AG10803 (cell line): ENCODE measurements at places on chromosomes 3 and 15.

GRCh38 chr15:47675735-47676134 is 41.6 kb upstream of the SEMA6D start:
- DNase-seq = no peak

DNA sequence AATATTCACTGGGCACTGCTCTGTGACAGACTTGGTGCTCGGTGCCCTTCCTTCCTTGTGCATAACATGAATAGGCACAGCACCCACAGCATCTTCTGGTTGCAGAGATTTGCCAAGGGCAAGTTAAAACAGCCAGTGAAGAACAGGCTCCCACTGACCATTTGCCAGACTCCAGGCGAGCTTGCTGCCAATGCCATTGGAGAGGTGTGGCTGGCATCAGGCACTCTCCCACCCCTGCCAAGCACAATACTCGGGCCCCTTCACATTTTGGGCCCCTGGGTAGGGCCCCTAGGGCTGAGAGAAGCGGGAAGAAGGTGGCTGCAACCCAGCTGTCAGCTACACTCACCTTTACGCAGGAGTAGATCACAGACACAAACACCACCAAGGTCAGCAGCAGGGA is 112.1 kb downstream of the SEC22A start:
- DNase-seq = no peak

DNA sequence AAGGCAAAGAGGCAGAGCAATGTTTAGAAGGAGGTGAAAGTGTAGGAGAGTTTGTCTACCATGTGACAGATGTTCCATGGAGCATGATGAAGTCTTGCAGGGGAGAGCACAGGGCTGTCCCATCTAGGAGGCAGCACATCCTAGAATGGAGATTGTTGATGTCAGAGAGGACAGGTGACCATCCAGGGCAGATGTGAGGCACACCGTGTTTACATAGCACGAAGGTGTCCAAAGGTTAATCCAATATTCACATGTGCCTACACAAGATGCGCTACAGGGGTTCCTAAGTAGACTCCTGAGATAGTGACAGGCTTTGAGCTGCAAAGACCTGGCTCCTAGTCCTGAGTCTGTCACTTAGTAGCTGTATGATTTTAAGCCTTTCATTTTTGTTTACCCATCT is 219.3 kb upstream of the SLCO3A1 start:
- DNase-seq = no peak

DNA sequence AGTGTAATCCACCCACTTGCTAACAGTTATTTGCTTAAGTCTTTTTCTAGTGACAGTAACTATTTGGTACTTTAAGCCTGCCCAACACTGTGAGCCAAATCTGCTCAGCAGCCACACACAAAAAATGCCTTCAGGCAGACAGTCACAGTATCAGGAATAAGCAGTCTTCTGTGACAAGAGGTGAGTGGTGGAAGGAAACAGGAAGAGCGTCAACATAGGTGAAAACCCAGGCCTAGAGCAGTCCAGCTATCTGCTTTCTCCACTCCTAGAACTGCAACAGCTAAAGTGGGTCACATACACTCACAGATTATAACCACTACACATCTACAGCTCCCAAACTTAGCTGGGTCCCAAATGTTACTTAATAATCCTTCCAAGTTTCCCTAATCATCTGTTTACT is 213.7 kb downstream of the ZBTB20 start:
- DNase-seq = no peak

DNA sequence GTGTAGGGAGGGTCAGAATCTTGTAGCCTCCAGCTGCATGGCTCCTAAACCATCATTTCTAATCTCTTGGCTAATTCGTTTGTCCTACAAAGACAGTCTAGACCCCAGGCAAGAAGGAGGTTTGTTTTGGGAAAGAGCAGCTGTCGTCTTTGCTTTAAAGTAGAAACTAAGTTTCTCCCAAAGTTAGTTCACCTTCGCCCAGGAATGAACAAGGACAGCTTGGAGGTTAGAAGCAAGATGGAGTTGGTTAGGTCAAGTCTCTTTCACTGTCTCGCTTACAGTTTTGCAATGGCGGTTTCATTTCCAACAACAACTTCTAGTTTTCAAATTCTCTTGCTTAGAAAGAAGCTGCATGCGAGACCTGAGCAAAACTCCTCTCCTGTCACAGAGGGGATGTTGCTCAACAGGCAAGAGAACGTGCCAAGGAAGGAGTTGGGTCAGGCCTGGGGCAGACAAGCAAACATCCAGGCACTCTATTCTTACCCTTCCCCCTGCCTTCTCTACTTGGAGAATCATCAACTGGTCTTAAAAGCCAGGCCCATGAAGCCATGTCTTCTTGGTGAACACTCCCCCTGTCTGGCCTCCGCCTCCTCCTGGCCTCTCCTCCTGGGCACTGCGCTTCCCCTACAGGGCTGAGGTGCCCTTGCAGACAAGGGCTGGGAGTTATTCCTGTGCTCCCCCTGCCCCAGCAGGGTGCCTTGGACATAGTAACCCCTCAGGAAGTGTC is 57.6 kb downstream of the TMEM44 start:
- peak; percentile 94 for DNase-seq

GRCh38 chr3:71201939-71202338 is 381.6 kb downstream of the FOXP1 start:
- DNase-seq = peak; percentile 74

- no peak for DNase-seq
Measured at GRCh38 chr15:84819291-84819768, 2.2 kb downstream of the ALPK3 start.

DNA sequence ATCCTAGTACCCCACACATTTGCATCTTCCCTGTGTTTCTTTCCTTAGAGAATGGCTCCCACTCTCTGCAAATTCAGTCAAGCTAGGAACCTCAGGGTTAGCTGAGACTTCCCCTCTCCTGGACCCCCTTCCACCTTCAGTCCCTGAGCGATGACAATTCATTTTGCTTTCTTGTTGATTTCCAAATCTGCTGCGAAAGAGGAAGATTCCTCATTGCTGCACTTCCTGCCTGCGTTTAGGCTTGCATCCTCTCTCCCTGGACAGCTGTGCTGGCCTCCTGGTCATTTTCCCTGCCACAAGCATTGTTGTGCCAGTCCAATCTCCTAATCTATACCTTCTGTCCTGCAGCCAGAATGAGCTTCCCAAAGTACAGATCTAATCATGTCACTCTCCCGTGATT is 12.3 kb upstream of the DGKG start:
- no peak for DNase-seq

DNA sequence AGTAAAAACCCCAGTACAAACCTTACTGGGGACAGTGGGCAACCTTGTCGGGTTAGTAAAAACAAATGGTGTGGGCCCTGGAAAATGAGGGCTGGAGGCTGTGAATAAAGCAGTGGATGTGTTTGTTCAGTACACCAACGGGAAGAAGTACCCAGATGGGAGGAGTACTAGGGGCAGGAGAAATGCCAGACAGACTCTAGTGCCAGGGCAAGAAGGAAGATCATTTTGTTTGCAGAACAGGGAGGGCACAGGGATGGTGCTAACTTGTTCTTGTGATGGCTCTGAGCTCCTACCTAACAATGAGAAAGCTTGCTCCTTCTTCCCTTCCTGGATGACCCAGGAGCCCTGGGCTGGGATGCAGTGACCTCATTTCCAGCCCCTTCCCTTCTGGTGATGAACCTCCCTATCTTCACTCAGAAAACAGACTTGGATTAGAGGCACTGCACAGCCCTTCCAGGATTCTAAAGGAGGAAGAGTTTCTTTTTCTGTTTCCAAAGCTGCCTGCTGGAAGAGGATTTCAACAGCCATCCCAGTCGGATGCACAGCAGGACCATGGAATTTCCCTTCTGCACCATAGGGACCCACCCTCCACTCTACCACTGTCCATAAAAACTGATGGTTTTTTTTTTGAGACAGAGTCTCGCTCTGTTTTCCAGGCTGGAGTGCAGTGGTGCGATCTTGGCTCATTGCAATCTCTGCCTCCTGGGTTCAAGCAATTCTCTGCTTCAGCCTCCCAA is 6.1 kb downstream of the RASSF1 start:
- DNase-seq = no peak

DNA sequence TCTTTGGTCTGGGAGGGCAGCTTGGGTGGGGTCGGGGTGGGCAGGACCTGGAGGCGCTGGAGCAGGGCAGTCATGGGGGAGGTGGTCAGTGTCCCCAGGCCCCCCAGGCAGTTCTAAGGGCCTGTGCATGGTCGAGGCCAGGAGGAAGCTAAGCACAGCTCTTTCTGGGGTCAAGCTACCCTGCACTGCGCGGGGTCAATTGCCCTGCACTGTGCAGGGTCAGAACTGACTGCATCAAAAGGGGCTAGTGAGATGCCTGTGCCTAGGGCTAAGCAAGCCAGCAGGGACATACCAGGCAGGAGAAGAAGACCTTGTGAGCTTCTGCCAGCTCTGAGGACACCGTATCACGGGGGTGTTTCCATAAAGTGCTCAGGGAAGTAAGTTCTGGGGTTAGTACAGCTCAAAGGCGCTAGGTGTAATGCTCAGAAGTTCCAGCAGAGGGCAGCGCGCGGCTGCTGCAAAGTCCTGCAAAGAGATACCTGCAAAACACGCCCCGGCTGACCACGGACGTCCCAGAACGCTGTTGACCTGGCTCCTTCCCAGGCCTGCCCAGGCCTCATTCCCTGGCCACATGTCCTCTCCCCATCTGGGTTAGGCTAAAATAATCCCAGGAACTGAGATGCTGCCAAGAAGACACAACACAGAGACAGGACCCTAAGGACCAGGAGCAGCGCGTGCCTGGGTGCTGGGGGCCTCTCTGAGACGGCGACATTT is 18.8 kb upstream of the IQSEC1 start:
- DNase-seq = peak; percentile 61

GRCh38 chr15:40286061-40286532 is 3.2 kb upstream of the ANKRD63 start:
- DNase-seq = no peak

- DNase-seq = no peak
Measured at GRCh38 chr3:29426302-29427226, 145.7 kb downstream of the RBMS3 start.

GRCh38 chr15:38374029-38374428 is 79.9 kb upstream of the FAM98B start:
- no peak for DNase-seq

DNA sequence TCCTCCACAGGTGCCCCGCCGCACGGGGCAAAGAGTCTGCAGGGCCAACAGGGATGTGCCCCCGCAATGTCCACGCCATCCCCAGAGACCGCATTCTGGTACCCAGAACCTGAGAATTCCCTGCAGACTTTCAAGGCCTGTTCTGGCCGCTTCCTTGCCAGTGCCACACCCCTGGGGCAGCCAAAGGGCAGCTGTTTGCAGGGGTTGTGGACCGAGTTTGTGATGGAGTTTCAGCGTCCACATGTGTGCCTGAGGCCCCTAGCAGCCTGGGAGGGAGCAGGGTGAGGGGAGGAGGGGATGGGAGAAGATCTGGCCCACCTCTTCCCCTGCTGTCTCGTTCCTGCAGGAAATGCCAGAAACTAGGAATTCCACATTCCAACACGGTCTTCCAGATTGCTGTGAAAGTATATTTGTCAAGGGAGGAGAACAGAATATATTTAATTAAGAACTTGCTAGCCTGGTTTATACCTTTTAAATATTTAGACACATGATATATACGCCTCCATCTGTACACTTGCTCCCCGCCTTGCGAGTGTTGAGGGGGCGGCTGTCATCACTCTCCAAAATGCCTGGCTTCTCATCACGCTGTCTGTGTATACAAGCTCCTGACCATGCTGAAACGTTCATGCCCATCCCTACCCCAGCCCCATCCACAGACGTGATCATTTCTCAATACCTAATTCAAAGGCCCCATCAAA is 31.1 kb upstream of the RASA2 start:
- DNase-seq = peak; percentile 76

GRCh38 chr3:189813647-189814240 is 182.6 kb downstream of the TP63 start:
- DNase-seq = no peak

GRCh38 chr3:11850003-11850402 is 3.3 kb upstream of the TAMM41 start:
- no peak for DNase-seq

GRCh38 chr15:57505056-57505715 is 86.5 kb upstream of the MYZAP start:
- DNase-seq = peak; percentile 17

GRCh38 chr3:60847791-60848190 is 403.5 kb downstream of the FHIT start:
- no peak for DNase-seq

GRCh38 chr3:140176526-140176925 is 241.5 kb downstream of the CLSTN2 start:
- peak; percentile 17 for DNase-seq

- DNase-seq = no peak
Measured at GRCh38 chr15:39052323-39052705, 487.7 kb upstream of the RASGRP1 start.
